Bronchial epithelial cell (primary cell): ENCODE measurements at places on chromosomes 3 and 15.

- DNase-seq, result no peak
Measured at GRCh38 chr15:71136793-71137518, 21.7 kb downstream of the THSD4 start.

GRCh38 chr3:3446251-3446650, 266.8 kb upstream of the CRBN start:
- no peak for DNase-seq

GRCh38 chr15:90265271-90266060, at the start of gene NGRN:
Gene NGRN (plus strand): TSS chr15:90265672. CDS start chr15:90265713, 41 bp downstream.
- peak; percentile 83 for DNase-seq

- peak; percentile 64 for DNase-seq
Measured at GRCh38 chr15:94542391-94542790, 311.0 kb downstream of the MCTP2 start.

GRCh38 chr3:153396581-153396980, 234.6 kb downstream of the RAP2B start:
- no peak for DNase-seq

DNA sequence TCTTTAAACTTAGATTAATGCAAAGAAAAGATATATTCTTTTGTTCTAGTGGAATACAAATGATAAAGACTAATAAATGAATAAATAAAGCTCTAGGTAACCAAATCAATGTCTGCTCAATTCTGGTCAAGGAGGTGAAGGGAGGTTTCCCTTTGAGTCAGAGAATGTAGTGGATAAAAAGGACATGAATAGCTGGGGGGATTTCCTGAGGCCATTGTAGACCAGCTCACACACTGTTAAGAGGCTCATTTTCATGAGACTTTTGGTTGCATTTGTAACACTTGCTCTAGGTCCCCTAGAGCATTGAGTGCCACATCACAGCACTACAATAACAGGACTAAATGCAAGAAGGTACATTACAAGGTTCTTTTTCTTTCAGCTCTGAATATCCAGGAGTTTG, 170.7 kb downstream of the TIGIT start:
- DNase-seq, result no peak

DNA sequence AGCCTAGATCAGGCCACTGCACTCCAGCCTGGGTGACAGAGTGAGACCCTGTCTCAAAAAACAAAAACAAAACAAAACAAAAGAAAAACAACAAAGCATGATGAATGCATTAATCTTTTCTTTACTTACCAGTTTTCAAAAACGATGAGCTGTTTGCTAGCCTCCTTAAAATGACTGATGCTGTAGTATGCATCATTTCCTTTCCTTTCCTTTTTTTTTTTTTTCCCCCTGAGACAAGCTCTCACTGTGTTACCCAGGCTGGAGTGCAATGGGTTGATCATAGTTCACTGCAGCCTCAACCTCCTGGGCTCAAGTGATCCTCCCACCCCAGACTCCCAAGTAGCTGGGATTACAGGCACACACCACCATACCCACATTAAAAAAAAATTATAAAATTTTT, 202.0 kb downstream of the ADAMTSL3 start:
- peak; percentile 70 for DNase-seq

GRCh38 chr3:16439848-16440708, 73.4 kb downstream of the RFTN1 start:
- no peak for DNase-seq

GRCh38 chr3:98901119-98901391, 440 bp downstream of the DCBLD2 start:
- peak; percentile 48 for DNase-seq

DNA sequence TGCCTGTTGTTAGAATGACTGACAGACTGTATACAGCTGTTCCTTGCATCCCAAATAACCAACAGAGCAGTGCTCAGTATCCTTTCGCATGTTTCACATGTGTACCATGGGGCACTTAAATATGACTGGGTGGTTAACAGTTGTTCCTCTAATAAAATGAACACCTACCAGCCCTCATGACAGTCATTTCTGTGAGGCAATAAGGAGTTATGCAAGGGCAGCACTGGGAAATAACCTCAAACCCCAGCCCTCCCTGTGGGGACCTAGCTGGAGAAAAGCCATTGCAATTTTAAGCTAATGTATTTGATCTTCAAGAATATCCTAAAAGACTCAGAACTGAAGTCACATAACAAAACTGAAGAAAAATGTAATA, 7.3 kb downstream of the RFT1 start:
- no peak for DNase-seq

GRCh38 chr3:49614936-49615335, 59.2 kb upstream of the APEH start:
- no peak for DNase-seq
